ENCODE measurements at places on chromosomes 4 and X. TPM values are rescaled to one million over a fixed set of nuclear protein-coding genes. Genes with fewer than 3 reads are reported as not detected.
A peak's percentile ranks its signal among the peaks of the same experiment; 100 is the strongest.

TCEAL2 gene
- total RNA-seq, result not detected

USP26 gene
- total RNA-seq, result not detected

NAA11 gene
- not detected for total RNA-seq

DNA sequence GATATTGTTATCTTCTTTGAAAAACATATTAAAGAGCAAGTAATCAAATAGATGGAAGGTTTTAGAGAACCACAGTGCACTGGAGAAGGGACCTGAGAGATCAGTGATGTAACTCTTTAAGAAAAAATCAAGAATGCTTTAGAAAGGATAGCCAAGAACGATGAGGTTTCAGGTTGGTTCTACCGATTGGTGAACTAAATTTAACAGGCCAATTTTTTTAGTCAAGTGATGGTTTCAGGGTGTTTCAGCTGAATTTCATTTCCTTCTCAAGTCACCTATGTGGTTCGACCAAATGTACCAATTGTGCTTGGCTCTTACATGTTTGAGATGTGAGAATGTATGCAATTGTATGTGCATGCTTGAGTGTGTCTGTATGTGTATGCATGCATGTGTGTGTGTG, 26.5 kb downstream of the HS3ST1 start:
- DNase-seq, result no peak

GRCh38 chr4:87566276-87566675, 37.1 kb upstream of the SPARCL1 start:
- no peak for DNase-seq

GRCh38 chr4:48027653-48028052, 11.1 kb downstream of the NIPAL1 start:
- no peak for DNase-seq

F9 gene
- total RNA-seq, result not detected

SUPT20HL1 gene
- total RNA-seq, result not detected

- peak; percentile 17 for DNase-seq
Measured at GRCh38 chr4:135485371-135485770, 1283.8 kb upstream of the PABPC4L start.

DNA sequence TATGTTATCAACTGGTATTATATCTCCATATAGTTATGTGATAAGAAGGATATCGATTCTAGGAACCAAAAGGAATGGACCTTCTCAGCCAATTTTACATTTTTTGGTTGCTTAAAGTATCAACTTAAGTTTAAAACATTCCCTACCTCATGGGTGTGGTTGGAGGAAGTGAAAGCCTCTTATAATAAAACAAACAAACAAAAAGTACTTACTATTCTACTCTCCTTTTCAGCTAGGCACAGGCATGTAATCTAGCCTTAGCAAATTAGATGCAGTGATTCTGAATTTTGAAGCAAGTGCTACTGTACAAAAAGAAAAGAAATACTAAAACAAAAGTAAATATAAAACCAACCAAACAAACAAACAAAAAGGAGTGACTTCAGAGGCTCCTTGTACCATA, 485.4 kb downstream of the C4orf33 start:
- no peak for DNase-seq

HNRNPH2 gene
- 65.1 TPM for total RNA-seq

GPC4 gene
- total RNA-seq, result 0.11 TPM

DNA sequence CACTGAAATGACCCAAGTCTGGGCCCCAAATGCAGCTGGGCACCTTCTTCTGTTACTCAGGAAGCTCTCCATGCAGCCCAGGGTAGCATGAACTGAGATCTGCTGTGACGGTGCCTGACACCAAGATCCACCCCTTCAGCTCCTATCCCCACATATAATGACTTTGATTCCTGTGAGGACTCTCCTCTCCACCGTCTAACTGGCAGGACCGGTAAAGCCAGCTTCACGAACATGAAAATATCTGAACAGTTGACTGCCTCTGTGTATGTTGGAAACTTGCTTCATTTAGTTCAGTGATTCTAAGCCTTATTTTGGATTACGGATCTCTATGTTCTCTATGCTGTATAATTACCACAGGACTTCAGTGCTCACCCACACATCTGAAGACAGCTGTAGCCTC, 115.5 kb upstream of the TMEM150C start:
- no peak for DNase-seq

- no peak for DNase-seq
Measured at GRCh38 chr4:189096717-189097116, 844.0 kb upstream of the FRG1 start.

PAGE2 gene
- not detected for total RNA-seq

DNA sequence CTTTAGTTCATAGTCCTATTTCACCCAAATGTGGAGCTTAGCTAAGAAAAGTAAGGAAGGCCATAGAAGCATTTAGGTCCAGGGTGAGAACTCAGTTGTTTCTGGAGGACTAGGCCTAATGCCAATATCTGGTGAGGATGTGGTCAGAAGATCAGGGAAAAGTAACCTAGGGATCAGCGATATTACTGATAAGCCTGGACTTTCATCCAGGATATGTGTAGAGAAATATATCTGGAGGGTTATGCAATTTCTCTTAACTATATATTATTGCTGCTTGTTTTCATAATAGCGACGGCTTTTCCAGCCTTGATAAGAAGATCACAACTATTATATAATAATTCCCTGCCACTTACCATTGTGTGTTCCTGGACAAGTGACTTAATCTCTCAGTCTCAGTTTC, 81.1 kb downstream of the FRAS1 start:
- DNase-seq, result no peak

GLUD2 gene
- total RNA-seq, result 0.34 TPM

SCARB2 gene
- total RNA-seq, result 163 TPM

TLR8 gene
- total RNA-seq, result not detected

GRCh38 chrX:9122519-9123245, 88.8 kb upstream of the FAM9B start:
- DNase-seq, result peak; percentile 11

DNA sequence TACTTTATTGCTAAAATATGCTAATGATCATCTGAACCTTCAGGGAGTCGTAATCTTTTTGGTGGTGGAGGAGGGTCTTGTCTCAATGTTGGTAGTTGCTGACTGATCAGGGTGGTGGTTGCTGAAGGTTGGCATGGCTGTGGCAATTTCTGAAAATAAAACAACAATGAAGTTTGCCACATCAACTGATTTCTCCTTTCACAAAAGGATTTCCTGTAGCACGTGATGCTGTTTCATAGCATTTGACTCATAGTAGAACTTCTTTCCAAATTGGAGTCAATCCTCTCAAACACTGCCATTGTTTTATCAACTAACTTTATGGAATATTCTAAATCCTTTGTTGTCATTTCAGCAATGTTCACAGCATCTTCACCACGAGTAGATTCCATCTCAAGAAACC, 19.3 kb downstream of the DDIT4L start:
- DNase-seq, result no peak

- no peak for DNase-seq
Measured at GRCh38 chrX:65723706-65724105, 56.3 kb downstream of the MSN start.

- DNase-seq, result no peak
Measured at GRCh38 chr4:94354474-94354896, 11.8 kb upstream of the HPGDS start.

- peak; percentile 54 for DNase-seq
Measured at GRCh38 chr4:156889616-156890594, 81.7 kb downstream of the PDGFC start.

DNA sequence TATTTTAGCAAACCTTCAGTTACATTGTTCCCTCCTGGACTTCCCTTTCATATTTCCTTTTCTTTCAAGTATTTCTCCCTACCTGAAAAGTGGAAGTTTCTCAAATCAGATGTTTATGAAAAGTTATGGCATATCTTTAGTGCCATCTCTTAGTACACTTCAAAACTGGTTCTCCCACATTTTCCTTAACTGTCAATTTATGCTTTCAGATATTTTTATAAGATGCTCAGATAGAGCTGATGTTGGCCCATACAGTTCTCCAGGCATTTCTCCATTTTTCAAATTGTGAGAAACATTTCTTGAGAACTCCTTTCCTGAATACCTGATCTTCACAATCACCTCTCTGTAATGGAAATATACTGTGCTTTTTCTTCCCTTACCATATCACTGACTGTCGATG, 32.5 kb upstream of the AP1AR start:
- no peak for DNase-seq

- DNase-seq, result no peak
Measured at GRCh38 chr4:24913119-24913485, 260 bp upstream of the CCDC149 start.

SUPT20HL2 gene
- total RNA-seq, result not detected

DMP1 gene
- not detected for total RNA-seq

Measured in LHCN-M2 (cell line).